H9 (cell line): ENCODE measurements at places on chromosomes 1 and 21. TPM values are rescaled to one million over a fixed set of nuclear protein-coding genes. Genes with fewer than 3 reads are reported as not detected.

The C1orf232 gene
- total RNA-seq, result not detected in 2 replicates

DNA sequence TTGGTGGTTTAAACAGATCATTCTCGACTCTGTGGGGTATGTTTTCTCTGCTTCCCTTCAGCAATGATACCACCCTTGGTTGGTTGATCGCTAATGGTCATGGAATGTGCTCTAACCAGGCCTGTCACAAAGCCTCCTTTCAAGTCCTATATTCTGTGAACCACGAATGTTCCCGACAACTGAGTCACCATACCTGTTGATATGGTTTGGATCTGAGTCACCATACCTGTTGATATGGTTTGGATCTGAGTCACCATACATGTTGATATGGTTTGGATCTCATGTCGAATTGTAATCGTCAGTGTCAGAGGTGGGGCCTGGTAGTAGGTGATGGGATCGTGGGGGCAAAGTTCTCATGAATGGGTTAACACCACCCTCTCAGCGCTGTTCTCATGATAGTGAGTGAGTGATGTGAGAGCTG lies 10.2 kb upstream of the CAMK2N1 start:
- DNase-seq, result no peak
- H3K27me3 ChIP-seq, result no peaks in the 10 kb centered on the region
- no peak overlapping the region for H3K27ac ChIP-seq
- H3K4me1 ChIP-seq, result no peaks in the 10 kb centered on the region
- H3K36me3 ChIP-seq, result peaks cover 28% of the 10 kb centered on the region

The CFAP107 gene
- not detected in 2 replicates for total RNA-seq

DNA sequence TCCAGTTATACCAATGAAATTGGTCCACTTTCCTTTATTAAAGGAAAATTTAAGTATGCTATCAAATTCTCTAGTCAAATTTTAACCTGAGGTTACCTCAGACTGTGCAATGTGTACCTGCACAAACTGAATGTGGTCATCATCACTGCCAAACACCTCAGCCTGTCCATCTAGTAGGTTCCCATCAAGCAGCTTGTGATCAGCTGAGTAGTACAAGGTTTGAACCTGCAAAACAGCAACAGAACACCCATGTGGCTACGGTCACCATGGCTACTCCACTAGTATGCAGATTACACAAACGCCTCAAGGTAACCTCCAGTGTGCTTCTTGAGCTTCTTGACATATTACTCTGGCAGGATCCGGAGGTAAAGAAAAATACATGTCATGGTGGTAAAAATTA lies 11.6 kb downstream of the IVNS1ABP start:
- no peaks in the 10 kb centered on the region for H3K27me3 ChIP-seq
- H3K4me1 ChIP-seq, result no peaks in the 10 kb centered on the region
- no peak overlapping the region for H3K4me3 ChIP-seq
- DNase-seq, result no peak
- H3K36me3 ChIP-seq, result peaks cover 86% of the 10 kb centered on the region

DNA sequence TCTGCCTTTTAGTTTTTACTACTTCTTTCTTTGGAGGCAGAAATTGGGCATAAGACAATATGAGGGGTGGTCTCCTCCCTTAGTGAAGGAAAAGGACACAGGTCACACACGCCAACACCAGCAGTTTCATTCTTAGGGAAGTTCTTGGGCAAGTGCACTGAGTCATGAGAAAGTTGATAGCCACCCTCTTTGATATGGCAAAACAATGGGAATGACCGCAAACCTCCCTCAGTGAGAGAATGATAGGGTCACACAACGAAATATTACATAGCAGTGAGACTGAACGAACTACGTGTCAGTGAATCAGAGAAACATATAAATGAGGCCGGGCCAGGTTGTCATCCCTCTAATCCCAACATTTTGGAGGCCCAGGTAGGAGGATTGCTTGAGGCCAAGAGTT lies 20.0 kb downstream of the IL6R start:
- H3K27me3 ChIP-seq, result no peaks in the 10 kb centered on the region
- no peak overlapping the region for H3K4me3 ChIP-seq
- H3K4me1 ChIP-seq, result no peaks in the 10 kb centered on the region
- no peaks in the 10 kb centered on the region for H3K36me3 ChIP-seq

DNA sequence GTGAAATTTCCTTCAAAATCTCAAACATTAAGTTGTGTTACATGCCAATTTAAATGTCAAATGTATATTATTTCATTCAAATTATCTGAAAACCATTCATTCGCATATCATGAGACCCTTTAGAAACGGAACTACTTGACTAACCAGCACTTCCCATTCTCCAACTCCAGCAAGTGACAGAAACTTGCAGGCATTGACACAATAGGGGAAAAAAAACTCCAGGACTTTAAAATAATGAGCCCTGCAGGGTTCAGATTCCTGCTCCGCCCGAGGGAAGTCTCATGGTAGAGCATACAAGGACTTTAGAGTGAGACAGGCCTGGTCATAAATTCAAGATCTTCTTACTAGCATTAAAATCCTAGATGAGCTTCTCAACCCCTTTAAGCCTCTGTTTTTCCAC lies 138.9 kb downstream of the NR5A2 start:
- no peak for DNase-seq
- no peaks in the 10 kb centered on the region for H3K27me3 ChIP-seq
- no peaks in the 10 kb centered on the region for H3K4me1 ChIP-seq
- no peak overlapping the region for H3K27ac ChIP-seq
- H3K4me3 ChIP-seq, result no peak overlapping the region
- no peaks in the 10 kb centered on the region for H3K36me3 ChIP-seq

GRCh38 chr21:25717491-25718147 lies 17.1 kb downstream of the ATP5PF start:
- H3K27me3 ChIP-seq, result no peaks in the 10 kb centered on the region
- H3K4me1 ChIP-seq, result no peaks in the 10 kb centered on the region

DNA sequence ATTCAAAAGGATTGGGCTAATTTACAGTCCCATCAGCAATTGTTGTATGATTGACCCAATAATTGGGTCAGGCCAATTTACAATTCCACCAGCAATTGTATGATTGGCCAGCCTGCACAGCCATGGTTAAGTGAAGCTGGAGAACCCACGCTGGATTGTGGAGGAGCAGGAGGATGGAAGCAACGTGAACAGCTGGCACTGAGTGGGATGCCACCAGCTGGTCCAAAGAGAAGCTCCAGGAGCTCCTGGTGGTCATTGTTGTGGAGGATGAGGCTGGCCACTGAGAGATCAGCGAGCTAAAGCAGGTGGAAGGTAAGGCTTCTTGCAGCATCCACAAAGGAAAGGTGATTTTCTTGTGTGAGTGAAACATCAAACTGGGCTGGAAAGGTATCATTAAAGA lies 23.2 kb upstream of the EFCAB14 start:
- H3K27me3 ChIP-seq, result no peaks in the 10 kb centered on the region
- H3K4me1 ChIP-seq, result no peaks in the 10 kb centered on the region
- H3K27ac ChIP-seq, result no peak overlapping the region
- H3K4me3 ChIP-seq, result no peak overlapping the region

DNA sequence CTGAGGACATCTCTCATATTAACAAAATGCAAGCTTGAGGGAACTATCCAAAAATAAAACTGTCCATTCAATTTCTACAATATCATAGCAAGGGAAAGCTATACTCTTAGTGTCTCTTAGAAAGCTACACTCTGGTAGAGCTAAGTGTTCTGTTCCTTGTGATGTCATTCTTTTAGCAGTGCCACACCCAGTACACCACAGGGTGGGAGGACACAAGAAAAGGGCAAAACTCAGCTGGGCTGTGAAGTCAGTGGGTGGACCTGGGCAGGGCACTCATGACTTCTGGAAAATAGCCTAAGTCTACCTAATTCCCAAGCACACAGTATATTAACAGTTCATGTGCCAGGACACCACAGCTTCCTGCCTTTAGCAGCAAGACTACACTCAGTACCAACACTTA lies 42.2 kb upstream of the TNFSF4 start:
- no peaks in the 10 kb centered on the region for H3K27me3 ChIP-seq
- H3K36me3 ChIP-seq, result no peaks in the 10 kb centered on the region
- H3K4me3 ChIP-seq, result no peak overlapping the region
- no peak for DNase-seq

The FMO2 gene
- not detected in 2 replicates for total RNA-seq

DNA sequence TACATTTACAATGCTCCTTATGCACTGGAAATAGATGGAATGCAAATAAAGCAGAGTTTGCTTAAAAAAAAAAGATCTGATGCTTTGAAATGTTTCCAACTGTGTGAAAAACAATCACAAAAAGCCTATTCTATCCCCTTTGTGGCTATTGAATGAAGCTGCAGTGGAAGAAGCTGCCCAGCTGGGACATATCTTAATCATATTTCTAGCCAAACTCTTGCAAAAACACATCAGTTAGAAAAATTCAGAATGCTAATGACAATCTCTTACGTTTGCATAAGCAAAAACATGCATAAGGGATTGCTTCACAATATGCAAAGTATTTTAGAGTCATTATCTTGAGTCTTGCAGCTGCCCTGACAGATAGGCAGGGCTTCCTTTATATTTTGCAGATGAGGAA lies 526.4 kb upstream of the USP24 start:
- no peaks in the 10 kb centered on the region for H3K27me3 ChIP-seq
- no peak overlapping the region for H3K27ac ChIP-seq
- no peak for DNase-seq
- H3K36me3 ChIP-seq, result no peaks in the 10 kb centered on the region

DNA sequence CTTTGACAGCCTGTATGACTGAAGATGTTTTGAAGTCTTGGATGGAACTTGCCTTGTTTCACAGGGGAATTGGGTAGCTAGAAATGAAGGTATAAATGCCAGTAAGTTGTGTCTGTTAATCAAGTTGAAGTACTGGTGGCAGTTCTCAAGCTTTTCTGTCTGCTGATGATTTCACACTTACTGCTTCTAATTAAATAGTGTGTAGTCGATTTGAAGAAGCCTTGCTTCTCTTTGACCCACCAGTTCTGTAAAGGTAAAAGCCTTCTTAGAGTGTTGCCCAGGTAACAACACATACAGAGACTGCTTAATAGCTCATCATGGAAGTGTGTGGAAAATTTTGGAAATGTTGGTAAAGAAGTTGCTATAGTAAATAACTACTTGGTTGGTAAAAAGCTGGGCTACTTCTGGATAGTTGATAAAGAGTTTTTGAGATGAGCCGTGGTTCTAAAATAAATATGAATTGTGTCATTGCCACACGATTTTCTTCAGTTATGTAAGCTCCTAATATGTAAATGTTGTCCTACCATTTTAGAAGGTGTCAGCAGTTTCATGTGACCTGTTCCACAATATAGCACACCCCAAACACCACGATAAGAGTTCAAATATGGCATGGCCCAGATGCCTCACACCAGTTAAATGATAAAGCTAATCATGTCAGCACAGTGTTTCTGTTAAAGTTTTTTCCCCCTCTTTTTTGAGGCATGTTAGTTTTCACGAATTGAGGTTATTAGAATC lies 7.4 kb downstream of the RABGAP1L start:
- no peak overlapping the region for H3K27ac ChIP-seq
- H3K27me3 ChIP-seq, result no peaks in the 10 kb centered on the region
- H3K4me1 ChIP-seq, result no peaks in the 10 kb centered on the region
- H3K4me3 ChIP-seq, result no peak overlapping the region
- no peaks in the 10 kb centered on the region for H3K36me3 ChIP-seq

- no peaks in the 10 kb centered on the region for H3K36me3 ChIP-seq
- H3K4me3 ChIP-seq, result peak overlapping the region; percentile 6; the same call in 1 of the 2 replicates
- H3K4me1 ChIP-seq, result peaks cover 12% of the 10 kb centered on the region
These were observed 222.4 kb upstream of the ESRRG start for GRCh38 chr1:216945538-216946080.

DNA sequence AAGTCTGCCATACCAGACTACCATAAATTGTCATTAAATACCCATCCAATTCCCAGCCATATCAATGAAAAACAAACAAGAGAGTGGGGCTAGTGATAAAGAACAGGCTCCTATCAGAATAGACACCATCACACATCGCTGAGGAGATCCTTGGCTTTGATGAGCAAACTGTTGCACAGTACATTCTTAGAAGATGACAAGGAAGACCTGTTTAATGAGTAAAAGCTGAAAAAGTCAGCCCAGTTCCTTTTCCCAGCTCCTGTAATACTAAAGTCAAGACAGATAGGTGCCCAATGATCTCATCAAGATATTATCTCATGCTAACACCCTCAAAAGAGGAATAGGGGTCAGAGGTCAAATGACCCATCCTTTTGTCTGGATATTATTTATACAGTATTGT lies 164.5 kb upstream of the COA6 start:
- no peak overlapping the region for H3K27ac ChIP-seq
- no peaks in the 10 kb centered on the region for H3K4me1 ChIP-seq
- DNase-seq, result no peak
- peaks cover 13% of the 10 kb centered on the region; the same call in 1 of the 2 replicates for H3K36me3 ChIP-seq
- H3K4me3 ChIP-seq, result no peak overlapping the region

- no peak for DNase-seq
- H3K4me1 ChIP-seq, result no peaks in the 10 kb centered on the region; the same call in 1 of the 2 replicates
- no peak overlapping the region for H3K4me3 ChIP-seq
- no peak overlapping the region for H3K27ac ChIP-seq
- H3K36me3 ChIP-seq, result no peaks in the 10 kb centered on the region
- H3K27me3 ChIP-seq, result peaks cover 2% of the 10 kb centered on the region; the same call in 1 of the 2 replicates
These were observed 3.0 kb downstream of the LYST start for GRCh38 chr1:235863699-235864093.

The AADACL4 gene
- not detected in 2 replicates for total RNA-seq

- DNase-seq, result no peak
- no peak overlapping the region for H3K27ac ChIP-seq
- H3K4me3 ChIP-seq, result no peak overlapping the region
- no peaks in the 10 kb centered on the region for H3K4me1 ChIP-seq
- H3K36me3 ChIP-seq, result peaks cover 5% of the 10 kb centered on the region
- H3K27me3 ChIP-seq, result no peaks in the 10 kb centered on the region
These were observed 96.6 kb downstream of the RAVER2 start for GRCh38 chr1:64841330-64842065.

The LRRC3 gene
- total RNA-seq, result 2.6 and 3.1 TPM in 2 replicates

DNA sequence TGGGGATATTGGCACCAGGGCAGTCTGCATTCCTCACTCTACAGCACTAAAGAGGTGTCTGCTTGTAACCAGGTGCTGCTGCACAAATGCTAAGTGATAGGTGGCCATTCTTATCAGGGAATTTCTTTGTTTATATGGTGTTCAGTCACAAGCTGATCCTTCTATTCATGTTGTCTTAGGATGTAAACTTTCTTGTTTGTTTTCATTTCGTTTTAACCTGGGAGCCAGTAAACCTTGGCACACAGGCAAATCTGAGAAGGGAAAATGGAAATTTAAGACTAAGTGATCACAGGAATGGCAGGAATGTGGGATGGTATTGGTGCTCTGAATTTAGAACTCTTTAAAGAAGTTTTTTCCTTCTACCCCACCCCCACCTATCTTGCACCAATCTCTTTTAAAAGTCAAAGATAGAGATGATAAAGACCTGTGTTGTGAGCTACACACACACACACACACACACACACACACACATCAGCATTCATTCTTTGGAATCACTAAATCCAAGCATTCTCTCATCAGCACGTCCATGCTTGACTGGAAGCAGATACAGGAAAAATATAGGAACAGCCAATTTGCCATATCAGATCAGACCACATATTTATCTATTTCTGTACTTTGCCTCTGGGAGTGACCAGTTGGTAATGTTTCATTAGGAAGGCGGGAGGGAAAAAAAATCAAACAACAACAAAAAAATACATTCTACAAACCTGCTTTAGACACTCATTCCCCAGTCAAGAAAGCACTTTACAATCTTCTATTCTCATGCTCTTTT lies 451.4 kb upstream of the ADGRL2 start:
- peak overlapping the region; percentile 62 for H3K27ac ChIP-seq
- peaks cover 21% of the 10 kb centered on the region for H3K36me3 ChIP-seq
- H3K4me1 ChIP-seq, result peaks cover 14% of the 10 kb centered on the region; the same call in 1 of the 2 replicates

- no peaks in the 10 kb centered on the region; the same call in 2 of the 3 replicates for H3K36me3 ChIP-seq
- no peak for DNase-seq
- H3K27me3 ChIP-seq, result no peaks in the 10 kb centered on the region; the same call in 1 of the 2 replicates
- H3K4me3 ChIP-seq, result peak overlapping the region; percentile 95
- peaks cover 23% of the 10 kb centered on the region for H3K4me1 ChIP-seq
These were observed 87.1 kb upstream of the IPO9 start for GRCh38 chr1:201741763-201742342.

GRCh38 chr1:60861961-60862567 lies 220.3 kb upstream of the NFIA start:
- no peaks in the 10 kb centered on the region for H3K27me3 ChIP-seq
- no peaks in the 10 kb centered on the region; the same call in 2 of the 3 replicates for H3K36me3 ChIP-seq
- DNase-seq, result no peak
